ENCODE measurements at places on chromosomes 6 and 20.

GRCh38 chr20:33407251-33407650, 5.9 kb upstream of the CDK5RAP1 start:
- no peak for DNase-seq

DNA sequence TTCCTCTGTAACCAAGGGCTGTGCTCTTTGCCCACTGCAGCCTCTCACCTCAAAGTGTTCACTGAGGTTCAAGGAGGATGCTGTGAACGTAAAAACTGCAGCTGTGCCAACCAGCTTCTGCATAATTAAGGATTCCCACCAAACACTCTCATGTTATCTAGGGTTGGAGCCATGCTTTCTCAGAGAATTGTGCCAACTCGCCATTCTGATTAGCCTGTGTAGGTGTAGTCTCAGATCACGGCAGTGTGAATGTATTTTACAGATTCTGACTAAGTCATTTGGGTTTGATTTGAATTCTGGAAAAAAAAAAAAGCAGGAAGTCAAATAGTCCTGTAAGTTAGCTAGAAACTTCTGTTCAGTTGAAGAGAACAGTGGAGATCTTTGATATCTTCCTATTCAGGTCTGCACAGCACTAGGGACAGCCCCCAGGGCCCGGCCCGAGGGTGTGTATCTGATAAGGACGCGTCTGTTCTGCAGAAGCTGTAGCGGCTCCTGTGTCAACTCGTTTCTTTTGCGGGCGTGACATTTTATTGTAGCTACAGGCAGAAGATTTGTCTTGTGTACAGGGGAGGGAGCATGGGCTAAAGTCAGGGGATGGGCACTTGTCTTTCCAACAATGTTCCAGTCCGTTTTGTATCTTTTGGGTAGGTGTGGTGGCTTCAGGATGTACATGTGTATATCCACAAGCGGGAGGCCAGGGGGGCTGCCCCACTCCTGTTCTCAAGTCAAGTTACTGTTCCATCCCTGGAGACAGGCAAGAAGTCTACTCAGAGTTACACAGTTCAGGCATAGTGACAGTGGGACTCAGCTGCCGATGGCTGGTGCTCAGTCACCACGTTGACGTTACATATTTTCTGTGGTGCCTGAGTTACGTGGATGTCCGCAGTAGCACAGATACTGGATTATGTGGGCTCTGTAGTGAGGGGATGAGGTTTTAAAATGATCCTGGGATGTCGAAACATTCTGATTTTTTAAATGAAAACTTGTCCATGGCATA, 12.4 kb downstream of the IRF4 start:
- DNase-seq, result no peak

DNA sequence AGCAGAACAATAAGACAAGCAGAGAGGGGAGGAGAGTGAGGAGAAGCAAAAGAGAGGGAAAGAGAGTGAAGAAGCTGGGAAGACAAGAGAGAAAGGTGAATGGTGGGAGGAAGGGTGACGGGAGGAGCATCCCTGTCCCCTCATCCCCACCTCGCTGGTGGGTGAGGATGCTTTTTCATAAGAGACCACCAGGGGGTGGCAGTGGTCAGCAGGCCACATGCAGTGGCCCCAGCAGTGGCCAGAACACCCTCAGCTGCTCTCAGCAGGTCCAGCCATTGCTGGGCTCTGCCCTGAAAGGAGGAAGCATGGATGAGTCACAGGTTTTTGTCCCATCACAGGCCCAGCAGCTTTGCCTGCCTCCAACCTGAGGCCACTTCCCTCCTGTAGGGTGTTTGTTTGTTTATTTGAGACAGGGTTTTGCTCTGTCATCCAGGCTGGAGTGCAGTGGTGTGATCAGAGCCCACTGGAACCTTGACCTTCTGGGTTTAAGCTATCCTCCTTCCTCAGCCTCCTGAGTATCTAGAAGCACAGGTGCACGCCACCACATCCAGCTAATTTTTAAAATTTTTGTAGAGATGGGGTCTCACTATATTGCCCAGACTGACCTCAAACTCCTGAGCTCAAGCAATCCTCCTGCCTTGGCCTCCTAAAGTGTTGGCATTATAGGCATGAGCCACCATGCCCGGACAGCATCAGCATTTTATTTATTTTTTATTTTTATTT, 24.0 kb downstream of the FGD2 start:
- DNase-seq, result peak; percentile 60

DNA sequence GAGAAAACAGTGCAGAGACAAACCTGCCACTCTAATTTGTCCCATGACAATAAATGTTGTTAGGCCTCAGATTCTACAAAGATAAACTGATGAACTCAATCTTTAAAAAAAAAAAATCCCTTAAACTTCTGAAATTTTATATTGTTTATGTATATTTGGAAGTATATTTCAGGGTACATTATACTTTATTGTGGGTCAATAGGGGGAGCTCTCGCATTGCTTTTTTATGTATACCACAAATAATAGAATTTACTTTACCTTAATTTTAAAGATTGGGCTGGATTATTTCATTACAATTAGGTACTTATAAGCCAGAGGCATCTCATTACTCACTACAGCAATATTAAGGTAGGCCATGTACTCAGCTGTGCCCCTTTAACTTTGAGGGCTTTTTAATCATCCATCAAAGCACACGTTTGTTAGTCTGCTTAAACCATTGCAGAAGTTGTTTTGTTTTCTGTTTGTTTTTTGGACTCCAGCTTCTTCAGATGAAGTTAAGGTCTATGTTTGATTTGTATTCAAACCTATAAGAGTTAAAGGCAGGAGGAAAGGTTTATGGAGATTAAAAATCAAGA, 56.3 kb upstream of the EYA4 start:
- DNase-seq, result no peak

GRCh38 chr20:5845681-5846615, 95.7 kb downstream of the SHLD1 start:
- no peak for DNase-seq

GRCh38 chr6:102114402-102114801, 720.9 kb downstream of the GRIK2 start:
- DNase-seq, result no peak

GRCh38 chr6:136365776-136366354, 76.2 kb upstream of the BCLAF1 start:
- DNase-seq, result no peak

- no peak for DNase-seq
Observed at GRCh38 chr6:11327961-11328360, 95.5 kb upstream of the NEDD9 start.

GRCh38 chr6:140671926-140672325, 1297.5 kb upstream of the CITED2 start:
- DNase-seq, result no peak

DNA sequence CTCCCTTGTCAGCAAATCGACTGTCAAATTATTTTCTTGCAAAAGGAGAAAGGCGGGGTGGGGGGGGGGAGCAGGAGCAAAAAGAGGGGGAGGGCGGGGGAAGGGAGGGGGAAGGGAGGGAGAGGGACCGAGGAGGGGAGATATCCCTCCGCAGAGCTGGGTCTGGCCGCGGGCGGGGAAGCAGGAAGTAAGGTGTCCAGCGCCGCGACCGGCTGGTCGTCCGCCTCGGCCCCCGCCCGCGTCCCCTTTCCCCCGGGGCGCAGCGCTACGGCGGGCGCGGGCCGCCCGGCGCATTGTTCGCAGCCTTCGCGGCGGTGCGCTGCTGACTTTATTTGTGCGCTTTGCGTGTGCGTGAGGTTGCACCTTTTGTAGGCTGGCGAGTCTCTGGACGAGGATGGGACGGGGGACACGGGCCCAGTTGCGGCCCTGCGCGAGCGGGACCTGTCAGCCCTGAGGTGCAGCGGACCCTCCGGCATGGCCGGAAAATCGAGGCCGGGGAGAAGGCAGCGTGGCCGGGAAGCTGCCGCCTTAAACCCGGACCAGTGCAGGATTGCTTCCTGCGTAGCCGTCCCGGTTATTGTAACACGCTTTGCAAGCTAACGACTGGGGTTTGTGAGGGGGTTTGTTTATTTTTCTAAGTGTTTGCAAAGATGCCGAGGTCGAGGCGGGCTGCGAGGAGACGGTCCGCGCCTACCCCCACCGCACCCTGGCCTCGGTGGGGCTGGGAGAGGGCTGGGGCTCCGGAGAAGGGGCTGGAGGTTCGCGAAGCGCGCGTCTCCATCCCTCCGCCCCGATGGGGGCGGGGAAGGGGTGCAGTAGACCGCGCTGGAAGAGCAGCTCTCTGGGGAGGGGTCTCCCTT, 675 bp upstream of the TRERF1 start:
- DNase-seq, result peak; percentile 35

- no peak for DNase-seq
Observed at GRCh38 chr6:77707603-77708002, 54.8 kb downstream of the MEI4 start.

DNA sequence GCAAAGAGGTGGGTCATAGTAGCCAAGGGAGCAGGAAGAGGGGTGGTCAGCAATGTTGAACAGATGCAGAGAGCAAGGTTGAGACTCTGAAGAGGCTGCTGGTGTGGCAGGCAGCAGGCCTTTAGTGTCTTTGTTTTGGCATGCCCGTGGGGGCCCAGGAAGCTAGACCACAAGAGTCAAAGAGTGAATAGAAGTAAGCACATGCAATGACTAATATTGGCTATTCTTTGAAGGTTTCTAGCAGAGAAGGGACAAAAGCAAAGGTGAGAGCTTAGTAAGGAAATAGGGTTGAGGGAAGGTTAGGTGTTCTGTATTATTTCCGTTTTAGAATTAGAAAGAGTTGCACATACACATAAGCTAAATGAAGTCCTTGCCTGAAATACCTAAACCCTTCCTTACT, 18.8 kb downstream of the TDRD6 start:
- no peak for DNase-seq

DNA sequence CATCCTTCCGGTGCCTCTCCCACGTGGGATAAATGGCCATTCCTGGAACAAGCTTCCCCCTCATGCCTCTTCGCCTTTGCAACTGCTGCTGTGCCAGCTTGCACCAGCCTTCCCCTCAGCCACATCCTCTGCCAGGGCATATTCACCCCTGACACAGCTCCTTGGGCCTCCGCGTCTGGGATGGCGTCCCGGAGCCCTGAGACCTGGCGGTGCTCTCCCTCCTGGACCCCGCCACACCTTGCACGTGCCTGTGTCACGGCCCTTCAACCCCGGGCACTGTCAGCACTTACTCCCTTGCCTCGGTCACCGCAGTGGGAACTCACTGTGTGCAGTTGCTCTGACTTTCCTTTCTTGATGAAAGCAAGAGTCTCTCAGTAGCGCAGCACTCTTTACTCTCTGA, 13.2 kb downstream of the BPHL start:
- no peak for DNase-seq

- no peak for DNase-seq
Observed at GRCh38 chr6:45609141-45609638, 231.5 kb upstream of the SUPT3H start.

DNA sequence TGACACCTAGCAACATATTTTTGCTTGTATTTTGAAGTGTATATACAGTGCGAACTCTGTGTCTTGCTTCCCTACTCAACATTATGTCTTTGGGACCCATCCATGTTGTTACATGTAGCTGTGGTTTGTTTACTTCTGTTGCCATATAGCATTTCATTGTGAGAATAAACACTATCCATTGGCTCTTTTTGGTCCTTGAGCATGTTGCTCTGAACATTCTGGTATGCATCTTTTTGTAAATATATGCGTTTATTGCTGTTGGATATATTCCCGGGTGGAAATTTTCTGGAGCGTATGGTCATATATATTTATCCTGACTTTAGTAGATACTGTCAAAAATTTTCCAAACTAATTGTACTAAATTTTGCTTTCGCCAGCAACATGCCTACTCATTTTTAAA, 222.5 kb upstream of the SPTLC3 start:
- DNase-seq, result no peak

DNA sequence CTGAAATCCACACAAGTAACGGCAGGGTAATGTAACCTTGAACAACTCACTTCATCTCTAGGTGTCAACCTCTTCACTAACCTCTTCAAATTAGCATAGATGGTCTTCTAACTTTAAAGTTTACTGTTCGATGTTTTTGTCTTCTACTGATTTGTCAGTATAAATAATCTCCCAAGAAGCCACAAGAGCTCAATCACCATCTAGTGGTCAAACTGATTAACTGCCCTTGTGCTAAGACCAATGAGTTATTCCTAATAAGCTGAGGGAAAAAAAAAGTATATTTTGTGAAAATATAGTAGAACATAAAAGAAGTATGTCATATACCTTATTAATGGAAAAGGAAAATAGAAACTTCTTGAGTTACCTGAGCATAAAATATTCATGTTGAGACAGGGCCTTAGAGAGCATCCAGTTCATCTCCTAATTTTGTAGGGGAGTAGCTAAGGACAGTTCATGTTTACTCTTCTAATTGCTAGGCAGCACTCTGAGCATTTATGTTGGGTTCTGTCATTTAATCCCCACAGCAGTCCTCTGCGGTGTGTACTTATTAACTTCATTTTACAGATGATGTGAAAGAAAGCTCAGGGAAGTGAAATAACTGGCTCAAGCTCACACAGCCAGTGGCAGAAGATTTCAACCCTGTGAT, 317.1 kb downstream of the ESR1 start:
- peak; percentile 38 for DNase-seq

- no peak for DNase-seq
Observed at GRCh38 chr20:51383891-51384510, 158.5 kb downstream of the NFATC2 start.

- DNase-seq, result no peak
Observed at GRCh38 chr6:48229841-48230240, 118.8 kb upstream of the PTCHD4 start.

GRCh38 chr20:50039706-50040431, 57.1 kb downstream of the SNAI1 start:
- DNase-seq, result no peak

DNA sequence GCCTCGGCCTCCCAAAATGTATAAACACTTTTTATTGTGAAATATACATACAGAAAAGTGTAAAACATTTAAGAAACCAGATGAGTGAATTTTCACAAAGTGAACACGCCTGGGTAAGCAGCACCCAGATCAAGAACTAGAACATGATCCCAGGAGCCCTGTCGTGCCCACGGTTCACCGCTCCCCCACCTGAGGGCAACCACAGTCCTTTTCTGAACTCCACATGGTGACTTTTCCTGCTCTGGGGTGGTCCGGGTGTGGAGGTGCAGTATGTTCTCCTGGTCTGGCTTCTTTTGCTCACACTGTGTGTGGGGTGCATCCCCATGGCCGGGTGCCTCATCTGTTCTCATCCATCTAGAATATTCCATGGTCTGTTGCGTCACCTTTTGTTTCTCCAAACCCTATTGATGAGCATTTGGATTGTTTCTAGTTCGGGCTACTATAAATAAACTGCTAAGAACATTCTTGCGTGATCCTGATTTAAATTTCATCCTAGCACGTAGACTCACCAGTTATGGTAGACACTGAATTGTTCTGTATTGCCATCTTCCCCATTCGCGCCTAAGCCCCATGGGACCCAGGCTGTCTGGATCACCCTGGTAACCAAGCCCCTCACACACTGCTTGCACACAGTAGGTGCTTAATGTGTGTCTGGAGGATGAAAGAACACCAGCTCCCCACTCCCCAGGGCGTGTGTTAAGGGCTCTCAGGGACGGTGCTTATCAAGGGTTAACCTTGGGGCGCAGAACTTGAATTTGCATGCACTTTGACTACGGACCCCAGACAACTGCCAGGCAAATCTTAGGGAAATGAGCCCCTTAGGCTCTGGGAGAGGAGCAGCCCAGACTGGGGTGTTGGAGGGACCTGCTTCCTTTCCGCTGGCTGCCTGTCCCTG, 56.2 kb downstream of the CTCFL start:
- no peak for DNase-seq
